ENCODE measurements at places on chromosomes 1 and 21.

DNA sequence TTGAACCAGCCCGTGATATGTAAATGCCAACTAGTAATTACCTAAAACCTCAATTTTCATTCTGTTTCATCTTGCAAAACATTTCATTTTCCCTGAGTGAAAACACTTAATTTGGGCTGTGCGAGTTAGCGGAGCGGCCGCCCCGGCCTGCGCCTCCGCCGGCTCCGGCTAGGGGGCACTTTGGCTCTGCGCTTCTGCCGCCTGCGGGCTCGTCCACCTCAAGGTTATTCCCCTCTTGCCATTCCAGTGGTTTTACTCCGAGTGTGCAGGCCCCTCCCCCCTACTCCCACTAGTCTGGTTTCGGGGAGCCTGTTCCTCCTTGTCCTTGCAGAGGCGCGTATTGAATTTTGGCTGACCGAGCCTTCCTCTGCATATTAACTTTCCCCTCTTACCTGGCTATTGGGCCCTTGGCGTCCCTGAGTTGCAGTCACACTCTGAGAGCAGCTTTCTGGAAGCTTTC lies 55.6 kb downstream of the PEX14 start:
- DNase-seq: peak; percentile 75

- DNase-seq: peak; percentile 10
These were observed 299.0 kb downstream of the SMYD3 start for GRCh38 chr1:246208105-246208504.

GRCh38 chr1:55375617-55376258 lies 160.6 kb upstream of the USP24 start:
- peak; percentile 52 for DNase-seq

GRCh38 chr1:153929426-153929825 lies 6.7 kb upstream of the GATAD2B start:
- DNase-seq: no peak

GRCh38 chr21:42187976-42188653 lies 30.8 kb upstream of the ABCG1 start:
- DNase-seq: peak; percentile 48

DNA sequence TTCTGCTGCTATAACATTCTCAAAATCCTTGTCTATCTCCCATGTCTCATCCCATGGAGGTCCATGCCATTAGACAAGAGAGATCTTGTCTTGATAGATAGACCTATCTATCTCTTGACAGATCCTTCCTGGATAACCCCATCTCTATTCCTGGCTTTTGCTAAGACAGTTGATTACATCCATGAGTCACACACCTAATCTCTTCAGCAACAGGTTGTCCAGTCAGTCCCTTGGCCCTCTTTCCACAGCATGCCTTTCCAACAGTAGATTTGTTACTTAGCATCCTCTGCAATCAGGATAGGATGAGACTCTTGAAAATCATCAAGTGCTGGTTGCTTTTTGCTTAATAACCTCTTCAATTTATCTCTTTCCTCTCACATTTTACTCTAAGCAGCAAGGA lies 46.6 kb downstream of the TRMT1L start:
- no peak for DNase-seq
